Glomerular endothelial cell (primary cell): ENCODE measurements at places on chromosomes 5 and 9. TPM values are rescaled to one million over a fixed set of nuclear protein-coding genes. Genes with fewer than 3 reads are reported as not detected.

The PCDHB10 gene
- total RNA-seq: 1.1 and 1.3 TPM in 2 replicates

The PDZD2 gene
- total RNA-seq: 8.4 and 20.3 TPM in 2 replicates

DNA sequence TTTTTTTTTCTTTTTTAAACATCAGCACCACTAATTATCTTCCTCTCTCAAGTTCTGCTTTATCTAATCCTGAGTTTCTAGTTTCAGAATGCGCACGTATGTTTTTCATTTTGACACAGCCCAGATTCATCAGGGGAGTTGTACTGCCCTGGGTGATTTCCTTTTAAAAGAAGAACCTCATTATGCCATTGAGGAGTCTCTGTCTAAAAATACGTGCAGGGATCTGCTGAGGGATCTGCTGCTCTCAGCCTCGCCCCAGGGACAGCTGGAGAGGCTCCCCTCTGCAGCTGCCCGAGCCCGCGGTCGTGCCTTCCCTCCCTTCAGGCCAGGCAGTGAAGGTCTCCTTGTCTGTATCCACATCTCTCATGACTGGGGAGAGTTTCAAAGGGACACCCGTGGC lies 273.1 kb downstream of the ARHGEF28 start:
- no peak for DNase-seq

- DNase-seq: no peak
Measured at GRCh38 chr5:170805666-170806065, 22.1 kb downstream of the GABRP start.

DNA sequence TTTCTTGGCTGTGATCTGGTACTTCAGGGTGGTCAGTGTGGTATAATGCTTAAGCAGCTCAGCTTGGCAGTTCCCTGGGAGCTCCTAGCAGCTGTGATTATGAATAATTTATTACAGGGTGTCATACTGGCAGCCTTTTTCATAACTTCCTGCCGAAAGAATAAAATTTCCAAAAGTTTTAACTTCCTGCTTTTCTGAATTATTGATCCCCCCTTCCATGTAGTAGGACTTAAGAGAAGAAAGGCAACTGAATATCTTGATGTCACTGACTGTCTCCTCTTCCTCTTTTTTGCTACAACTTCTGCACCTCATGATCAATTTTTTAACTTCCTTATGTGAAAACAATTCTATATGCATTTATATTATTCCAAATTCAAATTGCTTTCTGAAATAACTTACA lies 74.3 kb upstream of the SPEF2 start:
- DNase-seq: no peak

- no peak for DNase-seq
Measured at GRCh38 chr9:98795295-98795955, 930 bp downstream of the ANKS6 start.
